ENCODE measurements at places on chromosomes 2 and 18.

GRCh38 chr2:105950521-105951383, 206.0 kb downstream of the NCK2 start:
- no peak for DNase-seq

DNA sequence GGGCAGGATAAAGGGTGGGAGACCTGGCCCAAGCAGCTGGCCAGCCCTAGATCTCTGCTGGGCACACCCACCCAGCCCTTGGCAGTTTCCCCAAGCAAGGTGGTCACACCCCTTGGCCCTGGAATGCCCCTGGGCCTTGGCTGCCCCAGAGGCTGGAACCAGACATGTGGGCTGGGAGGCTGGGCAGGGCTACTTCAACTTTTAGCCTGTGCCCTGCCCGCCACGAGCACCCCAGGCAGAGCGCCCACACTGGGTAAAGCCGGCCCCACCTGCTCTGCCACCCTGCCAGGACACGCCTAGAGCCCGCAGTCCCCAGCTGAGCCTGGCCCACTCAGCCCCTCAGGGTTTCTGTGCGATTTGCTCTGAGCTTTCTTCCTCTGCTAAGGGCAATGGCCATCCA, 119.7 kb upstream of the SMAD2 start:
- DNase-seq, result no peak

DNA sequence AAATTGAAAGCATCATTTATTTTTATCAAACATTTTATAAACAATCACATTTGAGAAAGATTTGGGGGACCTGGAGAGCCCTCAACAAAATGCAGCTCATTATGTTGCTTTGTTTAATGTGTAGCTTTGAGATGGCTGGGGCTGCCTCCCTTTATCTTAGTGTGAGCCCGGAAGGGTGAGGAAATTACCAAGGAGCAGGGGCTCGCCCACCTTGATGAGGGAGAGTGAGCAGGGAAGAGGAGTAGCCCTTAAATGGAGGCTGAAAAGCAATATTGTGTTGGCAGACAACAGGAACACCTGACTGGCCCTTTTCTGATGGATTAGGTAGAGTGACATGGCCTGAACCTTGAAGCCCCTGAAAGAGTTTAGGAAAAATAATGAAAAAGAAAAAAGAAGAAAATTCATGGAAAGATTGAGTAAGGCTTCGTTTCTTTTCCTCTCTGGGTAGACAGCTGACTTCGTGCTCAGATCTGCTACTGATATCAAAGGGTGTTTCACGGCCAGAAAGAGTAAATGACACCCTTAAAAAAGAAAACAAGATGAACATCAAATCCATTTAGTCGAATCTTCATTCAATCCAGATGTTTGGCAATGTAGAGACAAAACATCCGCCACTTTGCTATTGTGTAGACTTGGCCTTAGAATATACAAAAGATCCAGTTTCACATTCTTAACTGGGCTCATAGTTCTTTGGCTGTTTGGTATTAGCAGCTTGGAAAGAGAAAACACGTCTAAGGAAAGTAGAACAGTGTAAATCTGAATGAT, 206.5 kb upstream of the TCF4 start:
- DNase-seq, result no peak

- DNase-seq, result no peak
These were observed 44.1 kb upstream of the HDAC4 start for GRCh38 chr2:239444626-239445577.

GRCh38 chr2:239192975-239193374, 207.8 kb downstream of the HDAC4 start:
- no peak for DNase-seq

GRCh38 chr2:237604960-237605359, 14.4 kb upstream of the RAB17 start:
- DNase-seq, result no peak

DNA sequence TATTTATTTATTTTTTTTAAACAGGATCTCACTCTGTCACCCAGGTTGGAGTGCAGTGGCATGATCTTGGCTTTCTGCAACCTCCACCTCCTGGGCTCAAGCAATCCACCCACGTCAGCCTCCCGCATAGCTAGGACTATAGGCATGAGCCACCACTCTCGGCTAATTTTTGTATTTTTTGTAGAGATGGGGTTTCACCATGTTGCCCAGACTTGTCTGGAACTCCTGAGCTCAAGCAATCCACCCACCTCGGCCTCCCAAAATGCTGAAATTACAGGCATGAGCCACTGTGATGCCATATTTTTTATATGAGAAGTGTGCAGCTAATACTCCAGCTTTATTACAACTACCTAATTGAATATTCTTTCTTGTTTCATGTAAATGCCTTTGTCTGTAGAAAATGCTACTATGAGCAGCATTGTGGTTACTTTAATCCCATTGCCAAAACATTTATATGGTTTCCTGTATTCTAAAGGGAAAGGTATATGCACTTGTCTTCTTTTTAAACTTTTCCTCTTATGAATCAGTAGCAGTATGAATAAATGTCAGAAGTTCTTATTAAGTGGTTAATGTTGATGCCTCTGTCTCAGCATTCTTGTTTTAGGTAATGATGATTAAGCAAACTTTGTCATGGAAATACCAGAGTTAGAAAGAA, 9.5 kb upstream of the BCL2L11 start:
- DNase-seq, result no peak

GRCh38 chr2:159798376-159798725, 343 bp upstream of the CD302 start:
- no peak for DNase-seq

- DNase-seq, result no peak
These were observed 13.2 kb upstream of the ITGAV start for GRCh38 chr2:186576614-186577013.

DNA sequence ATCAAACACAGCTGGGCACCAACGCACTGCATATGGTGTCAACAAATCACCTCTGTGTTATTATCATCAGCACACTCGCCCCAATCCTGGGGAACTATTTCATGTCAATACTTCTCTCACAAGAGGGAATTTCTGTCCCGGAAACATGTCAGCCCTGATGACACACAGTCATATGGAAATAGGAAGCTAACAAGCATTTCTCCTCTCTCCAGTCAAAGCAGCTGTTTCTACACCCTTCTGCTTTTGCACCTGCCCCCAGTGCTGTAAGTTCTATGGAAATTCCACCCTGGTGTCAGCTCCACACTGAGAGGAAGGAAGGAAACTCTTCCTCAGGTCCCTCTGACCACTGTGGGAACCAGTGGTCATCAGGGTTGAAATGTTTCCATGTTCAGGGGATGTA, 447.6 kb upstream of the ID2 start:
- no peak for DNase-seq

- DNase-seq, result no peak
These were observed 71.7 kb downstream of the CIB4 start for GRCh38 chr2:26569216-26570082.

- no peak for DNase-seq
These were observed 11.4 kb upstream of the ARID5A start for GRCh38 chr2:96525211-96525507.

DNA sequence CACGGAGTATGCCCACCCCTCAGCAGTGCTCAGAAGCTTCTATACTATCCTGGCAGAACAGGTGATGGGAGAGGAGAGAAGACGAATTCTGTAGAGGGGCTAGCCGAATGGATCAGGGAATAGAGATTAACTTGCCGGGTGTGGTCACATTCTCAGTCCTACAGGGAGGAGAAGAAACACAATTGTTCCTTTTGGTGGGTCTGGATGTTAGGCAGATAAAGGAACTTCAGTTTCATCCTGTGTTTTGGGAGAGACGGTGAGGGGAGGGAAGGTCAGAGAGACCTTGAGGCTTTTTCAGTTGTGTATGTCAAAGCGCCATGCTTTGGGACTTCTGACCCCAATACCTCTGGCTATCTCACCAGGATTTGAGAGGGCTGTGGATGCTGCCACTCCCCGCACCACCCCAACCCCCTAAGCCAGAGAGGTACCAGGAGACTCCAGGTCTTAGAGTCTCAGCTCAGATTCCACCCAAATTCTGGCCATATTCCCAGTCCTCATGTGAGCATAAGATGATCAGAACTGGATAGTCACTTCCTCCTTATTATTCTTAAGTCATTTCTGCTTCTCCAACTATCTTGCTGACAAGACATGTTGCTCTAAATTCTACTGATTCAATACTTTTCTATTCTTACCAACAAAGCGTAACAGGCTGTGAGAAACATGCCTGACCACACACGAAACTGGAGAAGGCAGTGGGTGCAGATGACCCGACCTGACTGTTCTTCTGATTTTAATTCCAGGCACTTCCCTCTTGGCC, 2.3 kb upstream of the TMEM37 start:
- no peak for DNase-seq

DNA sequence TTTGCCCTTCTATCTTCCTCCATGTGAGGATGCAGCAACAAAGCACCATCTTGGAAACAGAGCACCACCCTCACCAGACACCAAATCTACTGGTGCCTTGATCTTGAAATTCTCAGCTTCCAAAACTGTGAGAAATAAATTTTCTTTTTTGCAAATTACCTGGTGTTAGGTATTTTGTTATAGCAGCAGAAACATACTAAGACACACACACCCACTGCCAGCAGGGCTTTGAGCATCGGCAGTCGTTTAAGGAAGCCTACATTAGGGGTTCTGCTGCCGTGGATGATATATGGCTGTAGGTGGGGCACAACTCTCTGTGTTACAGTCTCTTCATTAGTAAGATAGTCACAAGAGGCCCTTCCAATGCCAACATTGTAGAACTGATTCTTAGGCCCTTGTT, 20.7 kb upstream of the MFSD6 start:
- no peak for DNase-seq

- no peak for DNase-seq
These were observed 37.5 kb upstream of the ANXA4 start for GRCh38 chr2:69704446-69704845.

GRCh38 chr2:189204322-189204941, 24.9 kb upstream of the COL5A2 start:
- DNase-seq, result no peak

DNA sequence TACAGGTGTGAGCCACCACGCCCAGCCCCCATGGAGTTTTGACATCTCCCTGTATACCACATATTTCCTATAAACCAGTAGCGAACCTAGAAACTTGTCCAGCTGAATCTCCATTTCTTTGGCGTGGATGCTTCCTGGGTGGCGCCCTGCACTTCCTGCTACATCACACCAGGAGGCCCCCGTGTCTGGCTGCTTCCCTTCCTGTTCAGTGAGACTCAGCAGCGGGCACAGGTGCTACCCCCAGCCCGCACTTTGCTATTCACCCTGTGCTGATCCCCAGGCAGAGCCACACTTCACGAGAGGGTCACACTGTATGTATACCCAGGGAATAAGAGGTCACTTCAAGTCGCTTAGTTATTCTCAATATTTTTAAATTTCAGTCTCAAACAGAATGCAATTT, 35.0 kb downstream of the CYP27C1 start:
- no peak for DNase-seq

- DNase-seq, result no peak
These were observed 263.2 kb downstream of the CMPK2 start for GRCh38 chr2:6602471-6602870.

DNA sequence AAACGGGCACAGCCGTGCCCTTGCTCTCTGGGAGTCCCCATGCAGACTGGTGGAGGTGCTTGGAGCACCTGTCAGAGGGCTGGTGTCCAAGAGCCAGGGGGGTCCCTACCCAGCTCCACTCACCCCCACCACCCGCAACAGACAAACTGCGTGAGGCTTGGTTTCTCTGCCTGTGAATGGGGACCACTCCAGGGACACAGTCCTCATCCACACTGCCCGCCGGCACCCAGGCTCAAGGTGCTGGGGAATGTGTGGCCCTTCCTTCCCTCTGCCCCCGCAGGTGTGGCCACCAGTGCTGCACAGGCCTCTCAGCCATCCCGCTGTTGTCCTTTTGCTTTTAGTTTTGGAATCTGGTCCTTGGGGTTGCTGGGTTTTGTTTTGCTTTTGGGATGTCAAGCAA, 136.5 kb upstream of the ZNF236 start:
- DNase-seq, result no peak

DNA sequence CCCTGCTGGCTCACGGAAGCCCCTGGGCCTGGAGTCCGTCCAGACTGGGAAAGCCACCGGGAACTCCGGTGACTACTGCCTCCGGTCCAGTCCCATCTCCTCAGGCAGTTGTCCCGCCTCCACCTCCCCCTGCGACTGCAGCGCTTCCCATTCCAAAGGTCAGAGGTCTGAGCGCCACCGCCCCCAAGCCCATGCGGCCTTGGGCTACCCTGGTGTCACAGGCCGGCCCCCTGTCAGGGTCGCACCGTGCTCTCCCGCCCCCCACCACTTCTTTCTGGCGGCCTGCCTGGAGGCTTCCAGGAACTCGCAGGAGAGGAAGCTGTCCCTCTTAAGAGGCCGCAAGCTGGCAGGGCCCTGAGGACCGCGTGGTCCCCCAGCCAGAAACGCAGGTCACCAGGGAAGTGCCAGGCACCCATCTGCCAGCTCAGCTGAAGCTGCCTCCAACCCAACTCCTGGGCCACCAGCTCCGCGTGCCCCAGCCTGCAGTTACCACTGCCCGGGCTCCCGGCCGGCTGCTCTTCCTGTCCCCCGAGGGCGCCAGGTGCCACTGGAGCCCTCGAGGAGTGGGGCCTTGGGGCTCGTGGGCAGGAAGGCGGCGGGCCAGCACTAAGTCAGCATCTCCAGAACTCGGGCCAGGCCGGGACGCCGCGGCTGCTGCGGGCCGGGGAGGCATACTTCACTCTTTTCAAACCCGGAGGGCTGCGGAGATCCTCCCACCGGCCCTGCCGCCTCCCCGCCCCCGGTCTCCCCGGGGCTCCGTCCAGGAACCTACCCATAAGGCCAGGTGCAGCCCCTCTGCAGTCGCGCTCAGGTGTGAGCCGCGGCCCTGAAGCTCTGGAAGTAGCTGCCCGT, 83.3 kb upstream of the POMC start:
- DNase-seq, result no peak

GRCh38 chr2:229601396-229601795, 113.0 kb downstream of the DNER start:
- DNase-seq, result no peak

- no peak for DNase-seq
These were observed 98.8 kb downstream of the TRABD2A start for GRCh38 chr2:84781942-84782716.

DNA sequence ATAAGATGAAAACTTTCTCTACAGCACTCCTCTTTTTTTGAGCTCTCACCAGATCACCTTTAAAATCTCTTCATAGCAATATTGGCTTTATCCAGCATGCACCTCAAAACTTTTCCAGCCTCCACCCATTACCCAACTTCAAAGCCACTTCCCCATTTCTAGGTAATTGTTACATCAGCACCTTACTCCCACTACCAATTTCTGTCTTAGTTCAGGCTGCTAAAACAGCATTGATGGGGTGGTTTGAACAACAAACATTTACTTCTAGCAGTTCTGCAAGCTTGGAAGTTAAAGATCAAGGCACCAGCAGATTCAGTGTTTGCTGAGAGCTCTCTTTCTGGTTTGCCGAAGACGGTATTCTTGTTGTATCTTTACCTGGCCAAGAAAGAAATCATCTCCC, 114.0 kb upstream of the SLC39A10 start:
- DNase-seq, result no peak

- DNase-seq, result no peak
These were observed 190.3 kb upstream of the SLC8A1 start for GRCh38 chr2:40642237-40642636.
